ENCODE measurements at places on chromosomes 2 and 18.

DNA sequence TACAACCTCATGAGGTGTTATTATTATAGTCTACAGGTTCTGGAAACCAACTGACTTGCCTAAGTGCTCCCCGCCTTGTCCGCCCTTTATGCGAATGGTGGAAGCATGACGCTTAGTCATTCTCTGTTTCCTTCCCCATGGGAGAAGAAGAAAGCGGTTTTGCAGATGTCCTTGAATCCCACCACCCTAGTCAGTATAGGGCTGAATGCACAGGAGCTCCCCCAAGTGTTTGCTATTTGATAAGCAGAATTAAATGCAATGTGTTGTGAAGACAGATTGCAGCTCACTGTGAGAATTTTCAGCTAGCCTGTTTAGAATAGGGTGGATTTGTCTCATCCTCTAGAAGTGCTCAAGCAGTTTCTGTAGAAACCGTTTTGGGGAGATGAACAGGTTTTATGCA is 652.0 kb downstream of the DCC start:
- no peak for DNase-seq

DNA sequence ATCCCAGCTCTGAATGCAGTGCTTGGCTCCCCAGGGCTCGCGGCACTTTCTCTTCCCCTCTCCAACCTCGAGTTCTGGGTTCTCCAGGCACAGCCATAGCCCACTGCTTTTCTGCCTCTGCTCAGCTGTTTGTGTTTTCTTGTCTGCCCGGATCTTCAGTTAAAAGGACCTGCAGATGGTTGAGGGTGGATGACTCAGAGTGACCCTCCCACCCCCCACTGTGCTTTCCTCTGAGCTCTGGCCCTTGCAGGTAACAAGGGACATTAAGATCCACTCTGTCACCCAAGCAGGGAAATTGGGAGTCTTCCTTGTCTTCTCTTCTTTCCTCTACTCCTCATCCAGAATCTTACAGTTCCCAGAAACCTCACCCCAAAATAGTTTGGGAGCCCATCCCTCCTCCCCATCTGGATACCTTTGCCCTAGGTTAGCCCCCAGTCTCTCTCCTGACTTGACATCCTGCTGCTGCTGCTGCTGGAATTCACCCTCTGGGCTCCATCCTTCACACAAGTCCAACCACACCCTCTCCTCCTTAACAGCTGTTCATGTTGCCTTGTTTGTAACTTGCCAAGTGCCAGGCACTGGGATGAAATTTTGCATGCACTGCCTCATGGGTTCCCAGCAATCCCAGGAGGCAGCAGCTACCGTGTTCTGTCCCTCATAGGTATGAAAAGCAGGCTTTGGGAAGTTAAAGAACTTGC is 157.9 kb upstream of the TTC39C start:
- DNase-seq = no peak

DNA sequence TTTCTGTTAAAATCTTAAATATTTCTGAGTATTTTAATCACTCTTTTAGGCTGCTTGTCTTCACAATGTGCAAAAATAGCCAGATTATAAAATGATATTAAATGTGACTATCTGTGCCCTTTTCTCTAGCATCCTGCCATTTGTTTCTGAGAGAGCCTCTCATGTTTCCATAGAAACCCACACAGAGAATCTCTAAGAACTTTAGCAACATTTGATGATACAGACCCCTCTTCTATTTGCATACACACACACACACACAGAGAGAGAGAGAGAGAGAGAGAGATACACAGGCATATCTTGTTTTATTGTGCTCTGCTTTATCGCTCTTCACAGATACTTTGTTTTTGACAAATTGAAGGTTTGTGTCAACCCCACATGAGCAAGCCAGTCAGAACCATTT is 134.5 kb upstream of the DDX18 start:
- DNase-seq = no peak

DNA sequence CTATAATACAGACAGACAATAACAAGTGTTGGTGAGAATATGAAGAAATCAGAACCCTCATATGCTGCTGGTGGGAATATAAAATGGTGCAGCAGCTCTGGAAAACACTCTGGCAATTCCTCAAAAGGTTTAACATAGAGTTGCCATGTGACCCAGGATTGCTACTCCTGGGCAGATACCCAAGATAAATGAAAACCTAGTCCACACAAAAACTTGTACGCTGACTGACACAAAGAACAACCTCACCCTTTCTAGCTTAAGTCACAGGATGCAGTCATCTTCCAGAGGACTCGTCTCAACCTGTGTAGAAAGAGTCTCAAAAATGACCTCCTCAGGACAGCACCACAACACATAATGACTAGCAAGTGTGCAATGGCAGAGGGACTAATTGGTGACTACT is 71.6 kb upstream of the ACAA2 start:
- DNase-seq = no peak

GRCh38 chr2:9703085-9703678 is 72.4 kb upstream of the YWHAQ start:
- DNase-seq = no peak

- DNase-seq = no peak
Measured at GRCh38 chr2:203484266-203485112, 50.6 kb downstream of the RAPH1 start.

- no peak for DNase-seq
Measured at GRCh38 chr2:190466819-190467446, 58.8 kb downstream of the MFSD6 start.

DNA sequence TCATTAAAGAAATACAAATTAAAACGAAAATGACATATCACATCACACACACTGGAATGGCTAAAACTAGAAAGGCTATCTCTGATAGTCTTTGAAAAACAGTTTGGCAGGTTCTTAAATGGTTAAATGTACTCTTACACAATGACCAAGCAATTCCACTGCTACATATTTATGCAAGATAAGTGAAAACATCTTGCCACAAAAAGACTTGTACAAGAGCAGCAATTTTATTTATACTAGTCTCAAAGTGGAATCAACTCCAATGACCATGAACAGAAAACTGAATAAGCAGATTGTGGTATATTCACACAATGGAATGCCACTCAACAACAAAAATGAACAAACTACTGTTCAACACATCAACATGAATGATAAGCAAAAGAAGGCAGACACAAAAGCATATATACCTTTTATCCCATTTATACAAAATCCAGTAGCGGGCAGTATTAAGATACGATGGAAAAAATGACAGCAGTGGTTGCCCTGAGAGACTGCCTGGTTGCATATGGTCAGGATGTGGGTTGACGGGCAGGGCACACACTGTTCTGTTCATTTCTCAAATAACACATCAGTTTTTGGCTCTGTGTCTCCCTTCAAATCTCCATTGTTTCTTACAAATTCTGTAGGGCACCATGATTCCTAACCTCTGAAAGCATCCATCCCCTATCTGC is 25.4 kb downstream of the SP100 start:
- DNase-seq = no peak

DNA sequence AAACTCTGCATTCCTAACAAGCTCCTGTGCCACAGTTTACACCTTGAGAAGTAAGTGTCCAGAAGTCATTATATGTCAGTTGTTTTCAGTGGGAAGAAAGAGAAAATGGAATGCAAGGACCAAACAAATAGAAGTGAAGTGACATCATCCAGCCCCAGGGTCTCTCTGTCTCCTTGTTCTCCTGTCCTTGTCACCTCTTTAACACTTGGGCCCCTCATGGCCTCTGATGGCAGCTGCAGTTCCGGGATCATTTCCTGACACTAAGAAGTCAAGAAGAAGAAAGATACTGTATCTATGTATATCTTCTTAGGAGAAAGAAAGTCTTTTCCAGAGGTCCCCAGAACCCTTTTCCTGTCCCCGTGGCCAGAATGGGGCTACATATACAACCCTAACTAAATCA is 2.8 kb upstream of the CFAP221 start:
- DNase-seq = no peak

- DNase-seq = peak; percentile 15
Measured at GRCh38 chr2:120052597-120052996, 39.7 kb downstream of the EPB41L5 start.

DNA sequence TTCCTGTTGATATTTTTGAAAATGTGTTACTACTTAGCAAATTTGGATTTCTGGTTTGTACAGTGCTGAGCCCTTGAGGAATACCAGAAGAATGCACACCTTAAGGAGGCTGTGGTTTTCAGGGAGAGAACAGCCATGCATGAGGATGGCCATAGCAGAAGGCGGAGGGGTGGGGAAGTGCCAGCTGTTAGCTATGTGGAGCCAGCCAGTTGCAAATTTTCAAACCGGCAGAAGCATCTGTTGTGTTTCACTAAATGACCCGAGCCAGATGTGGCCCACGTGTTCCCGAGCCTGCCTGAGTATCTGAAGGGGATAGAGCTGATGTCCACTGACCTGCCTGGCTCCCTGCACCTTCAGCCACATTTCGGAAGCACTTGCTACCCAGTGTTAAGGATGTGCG is 16.4 kb upstream of the RBM44 start:
- DNase-seq = no peak

DNA sequence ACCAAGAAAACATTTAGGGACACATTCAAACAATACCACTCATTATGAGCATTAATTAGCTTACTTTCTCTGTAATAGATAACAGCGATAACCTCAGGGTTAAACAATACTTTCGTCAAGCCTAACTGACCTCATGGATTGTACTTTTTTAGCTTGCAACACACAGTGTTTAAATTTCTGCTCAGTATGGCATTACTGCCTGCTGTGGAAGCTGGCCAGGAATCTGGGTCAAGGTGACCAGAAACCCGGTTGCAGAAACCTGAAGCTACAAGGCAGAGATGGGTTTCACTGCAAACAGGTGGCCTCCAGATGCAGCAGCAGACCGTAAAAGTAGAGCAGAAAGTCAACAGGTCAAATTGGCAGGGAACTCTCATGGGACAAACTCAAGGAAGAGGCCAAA is 123.8 kb upstream of the FHL2 start:
- no peak for DNase-seq

DNA sequence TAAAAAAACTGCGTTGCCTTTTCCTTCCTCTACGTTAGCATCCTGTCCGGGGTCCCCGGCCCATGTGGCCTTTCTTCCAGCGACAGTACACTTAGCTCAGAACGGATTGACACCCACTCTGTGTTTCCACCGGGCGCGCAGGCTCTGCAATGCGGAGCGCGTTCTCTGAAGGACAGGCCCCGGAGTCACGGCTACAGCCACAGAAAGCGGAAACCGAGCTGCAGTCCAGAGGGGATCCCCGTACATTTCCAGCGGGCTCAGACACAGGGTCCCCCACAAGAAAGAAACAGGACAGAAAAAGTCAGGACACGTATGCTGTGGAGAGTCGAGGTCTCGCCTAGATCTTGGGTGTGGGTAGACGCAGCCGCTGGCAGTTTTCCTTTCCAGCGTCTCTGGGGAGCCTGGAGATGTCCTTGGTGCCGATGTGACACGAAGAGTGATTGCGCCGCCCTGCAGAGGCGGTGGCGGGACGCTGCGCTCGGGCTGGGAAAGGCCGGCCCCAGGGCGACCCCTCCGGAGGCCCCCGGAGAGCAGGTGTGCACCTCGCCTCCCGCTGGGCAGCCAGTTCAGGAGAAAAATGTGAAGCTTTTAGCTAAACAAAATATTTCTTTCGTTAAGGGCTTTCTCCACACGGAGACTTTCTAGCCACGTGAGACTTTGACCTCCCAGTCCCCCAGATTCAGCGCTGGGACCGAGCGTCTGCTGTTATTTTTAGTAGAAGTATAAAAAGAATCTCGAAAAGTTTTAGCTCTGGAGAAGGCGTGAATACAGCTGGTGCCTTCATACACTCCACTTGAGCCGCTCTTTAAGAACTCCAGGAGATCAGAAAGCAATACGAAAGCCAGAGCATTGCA is 1.3 kb upstream of the ACKR3 start:
- DNase-seq = no peak

DNA sequence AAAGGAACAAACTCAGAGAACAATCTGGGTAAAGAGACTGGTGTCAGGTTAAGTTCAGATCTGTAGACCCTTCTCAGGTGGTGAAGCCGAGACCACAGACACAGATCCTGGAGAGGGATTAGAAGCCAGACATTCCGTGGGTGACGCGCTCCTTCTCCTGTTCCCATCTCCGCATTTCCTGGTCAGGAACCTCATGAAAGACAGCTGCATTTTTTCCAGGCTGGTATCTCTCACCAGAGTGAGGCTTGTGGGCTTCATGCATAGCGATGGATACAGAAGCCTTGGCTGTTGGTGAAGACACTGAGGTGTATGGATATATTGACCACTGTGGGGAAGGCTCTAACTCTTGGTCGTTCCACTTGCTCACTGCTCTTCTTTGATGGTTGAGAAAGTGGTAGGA is 152.6 kb downstream of the FAM210A start:
- no peak for DNase-seq

- DNase-seq = no peak
Measured at GRCh38 chr2:134020608-134021007, 233.3 kb upstream of the MGAT5 start.

- peak; percentile 5 for DNase-seq
Measured at GRCh38 chr18:63119647-63120046, 199.9 kb downstream of the BCL2 start.

DNA sequence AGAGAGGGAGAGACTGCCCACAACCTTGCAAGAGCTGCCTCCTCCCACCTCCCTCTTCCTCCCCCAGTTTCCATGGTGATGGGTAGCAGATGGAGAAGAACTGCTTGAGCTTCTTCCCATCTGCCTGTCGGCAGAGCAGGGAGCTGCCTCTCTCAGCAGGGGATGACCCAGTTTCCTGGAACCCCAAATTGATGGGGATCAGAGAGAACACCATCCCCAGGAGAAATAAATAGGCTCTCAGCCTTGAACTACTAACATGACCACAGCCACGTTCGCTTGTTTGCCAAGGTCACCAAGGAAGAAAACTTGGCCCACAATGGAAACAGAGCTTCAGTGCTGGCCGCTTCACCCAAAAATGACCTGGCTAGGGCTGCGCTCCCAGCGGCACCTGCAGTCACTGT is 82.2 kb downstream of the ADD2 start:
- DNase-seq = no peak

- DNase-seq = no peak
Measured at GRCh38 chr18:54329787-54330186, 27.9 kb downstream of the STARD6 start.

GRCh38 chr2:167335541-167335992 is 447.3 kb downstream of the XIRP2 start:
- DNase-seq = no peak

DNA sequence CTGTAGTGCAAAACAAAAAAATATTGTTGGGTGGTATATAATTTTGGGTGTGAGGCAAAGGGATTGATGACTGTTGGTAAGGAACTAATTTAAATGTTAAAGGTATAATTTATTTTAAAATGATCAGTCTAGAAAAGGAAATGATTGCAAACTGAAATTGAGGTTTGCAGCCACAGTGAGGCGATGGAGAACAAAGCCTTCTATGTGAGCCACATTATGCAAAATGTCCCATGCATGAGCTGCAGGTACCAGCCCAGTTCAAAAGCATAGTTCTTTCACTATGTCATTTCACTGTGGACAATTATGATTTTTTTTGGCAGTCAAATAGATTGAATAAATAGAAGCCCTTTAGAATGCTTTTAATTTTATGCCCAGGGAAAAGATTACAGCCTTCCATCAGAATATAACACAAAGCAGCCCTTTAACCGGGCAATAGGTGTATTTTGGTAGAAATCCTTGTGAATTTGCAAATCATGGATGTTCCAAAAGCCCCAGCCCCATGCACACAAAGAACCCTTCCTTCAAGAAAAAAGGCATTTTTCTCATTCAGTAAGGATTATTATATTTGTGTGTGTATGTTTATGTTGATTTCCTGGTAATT is 1.7 kb downstream of the MAP2 start:
- DNase-seq = peak; percentile 31
